SJSA1 (cell line): ENCODE measurements at places on chromosomes 5 and 9. TPM values are rescaled to one million over a fixed set of nuclear protein-coding genes. Genes with fewer than 3 reads are reported as not detected.

GRCh38 chr5:58299256-58299655 lies 160.6 kb downstream of the PLK2 start:
- no peaks in the 10 kb centered on the region for H3K36me3 ChIP-seq
- H3K4me3 ChIP-seq: no peak overlapping the region
- H3K27ac ChIP-seq: no peak overlapping the region
- DNase-seq: no peak

- H3K27me3 ChIP-seq: no peaks in the 10 kb centered on the region
- H3K27ac ChIP-seq: no peak overlapping the region
- DNase-seq: no peak
- H3K4me3 ChIP-seq: no peak overlapping the region
- no peaks in the 10 kb centered on the region for H3K36me3 ChIP-seq
- H3K4me1 ChIP-seq: peaks cover 16% of the 10 kb centered on the region
Measured at GRCh38 chr5:54673523-54674225, 156.1 kb downstream of the SNX18 start.

MARCHF3 gene
- total RNA-seq: 2.3 and 3.4 TPM in 2 replicates

KLHL3 gene
- total RNA-seq: 0.05 TPM in 1 of 2 replicates, not detected in the other

DNA sequence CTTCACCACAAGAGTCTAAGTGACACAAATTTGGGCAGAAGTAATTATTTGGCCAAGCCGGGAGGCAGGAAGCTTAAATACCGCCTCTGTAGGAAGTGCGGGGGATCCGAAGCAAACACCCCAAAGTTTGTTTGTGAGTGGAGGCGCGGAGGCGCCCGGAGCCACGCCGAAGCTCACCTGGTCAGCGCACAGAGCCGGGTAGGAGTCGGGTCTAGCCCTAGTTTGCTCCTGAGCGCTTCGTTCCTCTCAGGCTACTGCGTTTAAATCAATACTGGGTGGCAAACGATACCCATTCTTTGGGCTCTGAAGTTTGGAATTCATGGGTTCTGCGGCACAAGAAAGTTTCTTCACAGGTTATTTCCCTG lies 855 bp downstream of the MCC start:
- H3K4me1 ChIP-seq: peaks cover 30% of the 10 kb centered on the region
- no peak for DNase-seq
- H3K36me3 ChIP-seq: no peaks in the 10 kb centered on the region
- H3K4me3 ChIP-seq: peak overlapping the region; percentile 66

DNA sequence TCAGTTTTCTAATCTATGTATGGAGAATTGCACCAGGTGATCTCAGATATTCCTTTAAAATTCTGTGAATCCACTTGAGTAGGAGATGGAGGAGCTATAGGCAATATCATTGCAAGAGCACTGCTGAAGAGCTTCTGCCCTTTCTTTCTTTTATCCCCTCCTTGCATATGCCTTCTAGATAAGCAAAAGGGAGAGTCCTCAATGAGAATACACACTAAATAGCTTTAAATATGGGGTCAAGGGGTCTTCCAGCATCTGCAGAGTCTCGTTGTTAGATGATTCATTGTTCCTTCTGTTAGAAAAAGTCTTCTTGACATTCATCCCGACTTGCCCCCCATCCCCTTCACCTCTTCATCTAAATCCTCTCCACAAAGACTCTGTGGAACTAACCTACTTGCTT lies 156.1 kb downstream of the PIK3R1 start:
- no peak for DNase-seq
- no peaks in the 10 kb centered on the region for H3K27me3 ChIP-seq
- no peak overlapping the region for H3K27ac ChIP-seq
- no peaks in the 10 kb centered on the region for H3K4me1 ChIP-seq
- H3K36me3 ChIP-seq: no peaks in the 10 kb centered on the region
- no peak overlapping the region for H3K4me3 ChIP-seq

- no peak for DNase-seq
- no peak overlapping the region for H3K4me3 ChIP-seq
- no peaks in the 10 kb centered on the region for H3K27me3 ChIP-seq
- H3K4me1 ChIP-seq: peaks cover 21% of the 10 kb centered on the region
Measured at GRCh38 chr5:95741458-95741857, 10.3 kb downstream of the RHOBTB3 start.

GRCh38 chr9:134358662-134359319 lies 32.5 kb downstream of the RXRA start:
- H3K36me3 ChIP-seq: no peaks in the 10 kb centered on the region
- no peak for DNase-seq
- no peak overlapping the region for H3K27ac ChIP-seq
- no peaks in the 10 kb centered on the region for H3K27me3 ChIP-seq
- H3K4me1 ChIP-seq: no peaks in the 10 kb centered on the region

GRCh38 chr9:20670395-20670794 lies 13.7 kb upstream of the FOCAD start:
- H3K4me1 ChIP-seq: no peaks in the 10 kb centered on the region
- DNase-seq: no peak
- H3K27ac ChIP-seq: no peak overlapping the region
- H3K4me3 ChIP-seq: no peak overlapping the region

PIP5K1B gene
- not detected in 2 replicates for total RNA-seq

PAX5 gene
- 0.09 TPM in 1 of 2 replicates, not detected in the other for total RNA-seq

- H3K27ac ChIP-seq: no peak overlapping the region
- H3K36me3 ChIP-seq: no peaks in the 10 kb centered on the region
- DNase-seq: no peak
- no peak overlapping the region for H3K4me3 ChIP-seq
Measured at GRCh38 chr9:134218230-134218629, 53.9 kb upstream of the RNU6ATAC start.

- peak overlapping the region; percentile 57 for H3K27ac ChIP-seq
- no peak for DNase-seq
Measured at GRCh38 chr9:93134740-93135444, 841 bp upstream of the NINJ1 start.

- no peaks in the 10 kb centered on the region for H3K27me3 ChIP-seq
- DNase-seq: no peak
- H3K4me3 ChIP-seq: no peak overlapping the region
- peaks cover 42% of the 10 kb centered on the region for H3K4me1 ChIP-seq
- H3K27ac ChIP-seq: no peak overlapping the region
Measured at GRCh38 chr9:21681641-21682040, 120.8 kb upstream of the MTAP start.

- no peaks in the 10 kb centered on the region for H3K36me3 ChIP-seq
- no peaks in the 10 kb centered on the region for H3K4me1 ChIP-seq
- DNase-seq: no peak
- H3K27me3 ChIP-seq: no peaks in the 10 kb centered on the region; the same call in 1 of the 2 replicates
Measured at GRCh38 chr5:147731431-147732290, 50.9 kb downstream of the JAKMIP2 start.

- H3K4me3 ChIP-seq: no peak overlapping the region
- H3K27me3 ChIP-seq: no peaks in the 10 kb centered on the region
- H3K4me1 ChIP-seq: no peaks in the 10 kb centered on the region
- no peaks in the 10 kb centered on the region for H3K36me3 ChIP-seq
Measured at GRCh38 chr9:13428766-13429165, 149.3 kb upstream of the MPDZ start.

GRCh38 chr9:33818847-33819500 lies 2.0 kb downstream of the UBE2R2 start:
- H3K4me1 ChIP-seq: peaks cover 30% of the 10 kb centered on the region
- peaks cover 5% of the 10 kb centered on the region; the same call in 1 of the 2 replicates for H3K36me3 ChIP-seq
- no peak for DNase-seq
- no peaks in the 10 kb centered on the region for H3K27me3 ChIP-seq
- peak overlapping the region; percentile 88 for H3K4me3 ChIP-seq

- DNase-seq: no peak
- H3K4me3 ChIP-seq: no peak overlapping the region
- H3K36me3 ChIP-seq: no peaks in the 10 kb centered on the region
- H3K27me3 ChIP-seq: peaks cover 4% of the 10 kb centered on the region; the same call in 1 of the 2 replicates
- no peaks in the 10 kb centered on the region for H3K4me1 ChIP-seq
Measured at GRCh38 chr5:51890435-51891116, 507.3 kb downstream of the ISL1 start.

ST8SIA4 gene
- not detected in 2 replicates for total RNA-seq

MAST4 gene
- total RNA-seq: 1.2 and 2.3 TPM in 2 replicates

DNA sequence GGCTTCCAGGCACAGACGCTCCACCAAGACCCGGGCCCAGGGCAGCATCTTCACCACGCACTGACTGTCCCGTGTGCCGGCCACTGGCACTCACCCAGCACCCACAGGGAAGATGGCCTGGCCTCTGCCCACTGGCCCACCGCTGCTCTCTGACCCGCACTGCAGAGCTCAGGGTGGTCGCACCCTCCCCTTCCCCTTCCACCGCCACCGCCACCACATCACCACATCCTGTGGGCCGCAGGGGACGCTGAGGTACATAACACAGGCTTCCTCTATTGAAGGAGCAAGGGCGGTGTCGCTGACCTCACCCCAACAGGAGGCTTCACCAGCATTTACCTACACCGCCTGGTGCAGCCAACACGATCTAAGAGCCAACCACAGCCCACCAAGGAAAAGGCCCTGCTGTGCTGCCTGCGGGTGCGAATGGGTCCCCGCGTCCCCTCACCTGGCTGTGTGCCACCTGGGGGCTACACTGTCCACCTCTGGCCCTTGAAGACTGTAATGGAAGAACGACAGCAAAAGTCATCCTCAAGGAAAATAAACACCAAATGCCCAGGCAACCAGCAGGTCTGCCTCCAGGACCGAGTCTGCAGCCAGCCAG lies 101.8 kb downstream of the CAMSAP1 start:
- H3K27ac ChIP-seq: no peak overlapping the region
- no peaks in the 10 kb centered on the region for H3K4me1 ChIP-seq
- no peaks in the 10 kb centered on the region for H3K36me3 ChIP-seq
- H3K4me3 ChIP-seq: no peak overlapping the region
- no peak for DNase-seq

DBH gene
- not detected in 2 replicates for total RNA-seq

DNA sequence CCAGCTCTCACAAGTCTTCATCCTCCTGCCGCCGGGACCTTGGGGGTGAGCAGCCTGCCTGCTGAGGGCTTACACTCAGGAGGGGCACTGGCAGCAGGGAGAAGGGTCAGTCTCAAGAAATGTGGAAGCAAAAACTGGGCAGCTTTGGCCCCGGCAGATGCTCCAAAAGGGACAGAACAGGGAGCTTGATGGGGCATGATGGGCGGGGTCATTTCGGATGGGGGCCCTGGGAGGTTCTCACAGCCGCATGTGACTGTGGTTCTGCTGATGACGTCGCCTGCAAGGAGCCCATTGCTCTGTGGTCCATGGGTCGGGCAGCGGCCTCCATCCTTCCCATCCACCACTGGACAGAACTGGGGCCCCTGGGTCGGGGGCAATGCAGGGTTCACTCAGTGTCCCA lies 76.6 kb downstream of the OLFM1 start:
- H3K36me3 ChIP-seq: no peaks in the 10 kb centered on the region
- no peak for DNase-seq

GRCh38 chr9:130444565-130445221 lies at the start of gene ASS1:
TSS of gene ASS1 (plus strand) at chr9:130444961. CDS start at chr9:130452229, 7,268 bp downstream.
- no peak within 1 kb of the TSS for H3K27ac ChIP-seq
- no peaks in the 10 kb centered on the region for H3K36me3 ChIP-seq

IFNA2 gene
- total RNA-seq: not detected in 2 replicates

- DNase-seq: no peak
- no peaks in the 10 kb centered on the region for H3K27me3 ChIP-seq
Measured at GRCh38 chr9:10614196-10614800, 1.5 kb upstream of the PTPRD start.

PPP3R2 gene
- not detected in 2 replicates for total RNA-seq

SLC34A3 gene
- total RNA-seq: not detected in 2 replicates

- H3K36me3 ChIP-seq: no peaks in the 10 kb centered on the region
- H3K4me1 ChIP-seq: no peaks in the 10 kb centered on the region
- H3K4me3 ChIP-seq: no peak overlapping the region
- no peak overlapping the region for H3K27ac ChIP-seq
- DNase-seq: no peak
Measured at GRCh38 chr5:90878549-90879196, 320.1 kb downstream of the ADGRV1 start.

DNA sequence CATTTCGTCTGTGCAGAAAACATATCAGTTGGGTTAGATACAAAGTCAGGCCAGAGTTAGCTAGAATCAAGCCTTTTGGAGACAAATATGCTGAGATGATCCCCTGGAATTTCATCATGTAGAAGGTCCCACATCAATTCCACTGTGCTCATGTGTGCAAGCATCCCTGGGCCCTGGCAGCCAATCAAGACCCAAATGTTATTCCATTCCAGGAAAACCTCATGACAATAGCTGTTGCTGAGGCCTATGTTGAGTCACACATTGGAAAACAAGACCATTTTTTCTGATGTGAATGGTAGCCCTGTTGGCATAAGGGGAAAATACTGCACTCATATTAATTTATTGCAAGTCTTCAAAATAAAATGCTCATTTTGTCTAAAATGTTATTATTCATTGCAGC lies 11.5 kb downstream of the SPOCK1 start:
- no peaks in the 10 kb centered on the region for H3K4me1 ChIP-seq
- H3K27me3 ChIP-seq: no peaks in the 10 kb centered on the region

ARHGEF39 gene
- 0.41 and 1.9 TPM in 2 replicates for total RNA-seq

PTAR1 gene
- total RNA-seq: 50.0 and 80.2 TPM in 2 replicates

CCDC183 gene
- total RNA-seq: 0.16 TPM in 1 of 2 replicates, not detected in the other

DNA sequence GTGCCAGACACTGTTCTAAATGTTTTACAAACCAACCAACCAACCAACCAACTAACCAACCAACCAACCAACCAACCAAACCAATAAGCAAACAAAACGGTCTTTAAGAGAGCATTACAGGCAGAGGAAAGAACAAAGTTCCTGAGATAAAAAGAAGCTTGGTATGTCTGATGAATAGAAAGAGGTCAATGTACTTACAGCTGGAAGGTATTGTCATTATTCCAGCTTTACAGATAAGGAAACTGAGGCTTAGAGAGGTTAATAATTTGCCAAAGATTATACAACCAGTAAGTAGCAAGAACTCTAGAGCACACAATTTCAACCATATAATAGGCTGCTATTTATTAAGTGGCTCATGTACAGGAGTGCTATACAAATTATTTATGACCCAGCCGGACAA lies 29.6 kb downstream of the C9orf57 start:
- H3K36me3 ChIP-seq: no peaks in the 10 kb centered on the region
- H3K27ac ChIP-seq: no peak overlapping the region
- no peak overlapping the region for H3K4me3 ChIP-seq
- no peak for DNase-seq
- no peaks in the 10 kb centered on the region for H3K4me1 ChIP-seq

BAAT gene
- not detected in 2 replicates for total RNA-seq
